ENCODE measurements at places on chromosomes 1 and 21.

DNA sequence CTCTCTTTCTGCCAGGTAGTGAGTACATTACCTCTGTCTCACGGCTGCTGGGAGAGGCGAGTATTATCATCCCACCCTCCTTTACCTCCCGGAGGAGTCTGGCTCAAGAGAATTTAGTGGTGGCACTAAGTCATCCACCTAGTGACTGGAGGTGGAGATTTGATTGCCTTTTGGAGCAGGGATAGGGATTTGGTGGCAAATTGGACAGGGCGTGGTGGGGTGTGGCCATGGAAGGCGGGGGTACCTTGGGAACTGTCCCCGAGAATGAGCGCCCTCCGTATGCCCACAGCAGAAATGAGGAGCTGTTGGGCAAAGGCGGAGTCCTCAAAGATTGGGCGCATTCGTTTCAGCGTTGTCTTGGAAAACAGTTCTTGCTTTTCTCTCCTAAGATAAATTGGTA is 32.1 kb upstream of the HMGN1 start:
- DNase-seq: no peak

DNA sequence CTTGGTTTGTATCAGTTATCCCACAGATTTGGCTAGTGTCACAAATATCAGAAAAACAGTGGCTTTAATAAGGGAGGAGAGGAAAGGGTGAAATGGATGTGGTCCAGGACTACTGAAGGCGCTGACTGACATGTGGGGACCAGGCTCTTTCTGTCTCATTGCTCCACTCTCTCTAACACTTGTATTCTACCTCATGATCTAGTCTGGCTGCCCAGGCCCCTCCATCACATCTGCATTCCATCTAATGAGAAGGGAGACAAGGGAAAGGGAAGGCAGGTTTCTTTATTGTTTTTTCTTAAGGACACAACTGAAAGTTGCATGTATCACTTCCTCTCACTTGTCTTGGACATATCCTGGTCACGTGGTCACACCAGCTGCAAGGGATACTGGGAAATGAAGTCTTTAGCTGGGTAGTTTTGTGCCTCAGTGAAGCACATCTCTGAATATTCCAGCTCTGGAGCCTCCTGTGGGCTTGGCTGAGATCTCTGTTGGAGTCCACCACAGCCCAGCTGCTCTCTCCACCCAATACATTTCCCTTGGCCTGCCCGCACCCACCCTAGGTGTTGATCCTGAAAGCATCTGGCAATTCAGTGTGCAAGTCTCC is 42.0 kb upstream of the PADI2 start:
- DNase-seq: no peak

- DNase-seq: no peak
Observed at GRCh38 chr1:31665234-31665878, 20.7 kb upstream of the PEF1 start.

DNA sequence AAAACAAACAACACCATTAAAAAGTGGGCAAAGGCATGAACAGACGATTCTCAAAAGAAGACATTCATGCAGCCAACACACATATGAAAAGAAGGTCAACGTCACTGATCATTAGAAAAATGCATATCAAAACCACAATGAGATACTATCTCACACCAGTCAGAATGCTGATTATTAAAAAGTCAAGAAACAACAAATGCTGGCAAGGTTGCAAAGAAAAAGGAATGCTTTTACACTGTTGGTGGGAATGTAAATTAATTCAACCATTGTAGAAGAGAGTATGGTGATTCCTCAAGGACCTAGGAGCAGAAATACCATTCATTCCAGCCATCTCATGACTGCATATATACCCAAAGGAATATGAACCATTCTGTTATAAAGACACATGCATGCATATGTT is 419.6 kb downstream of the NEGR1 start:
- no peak for DNase-seq

DNA sequence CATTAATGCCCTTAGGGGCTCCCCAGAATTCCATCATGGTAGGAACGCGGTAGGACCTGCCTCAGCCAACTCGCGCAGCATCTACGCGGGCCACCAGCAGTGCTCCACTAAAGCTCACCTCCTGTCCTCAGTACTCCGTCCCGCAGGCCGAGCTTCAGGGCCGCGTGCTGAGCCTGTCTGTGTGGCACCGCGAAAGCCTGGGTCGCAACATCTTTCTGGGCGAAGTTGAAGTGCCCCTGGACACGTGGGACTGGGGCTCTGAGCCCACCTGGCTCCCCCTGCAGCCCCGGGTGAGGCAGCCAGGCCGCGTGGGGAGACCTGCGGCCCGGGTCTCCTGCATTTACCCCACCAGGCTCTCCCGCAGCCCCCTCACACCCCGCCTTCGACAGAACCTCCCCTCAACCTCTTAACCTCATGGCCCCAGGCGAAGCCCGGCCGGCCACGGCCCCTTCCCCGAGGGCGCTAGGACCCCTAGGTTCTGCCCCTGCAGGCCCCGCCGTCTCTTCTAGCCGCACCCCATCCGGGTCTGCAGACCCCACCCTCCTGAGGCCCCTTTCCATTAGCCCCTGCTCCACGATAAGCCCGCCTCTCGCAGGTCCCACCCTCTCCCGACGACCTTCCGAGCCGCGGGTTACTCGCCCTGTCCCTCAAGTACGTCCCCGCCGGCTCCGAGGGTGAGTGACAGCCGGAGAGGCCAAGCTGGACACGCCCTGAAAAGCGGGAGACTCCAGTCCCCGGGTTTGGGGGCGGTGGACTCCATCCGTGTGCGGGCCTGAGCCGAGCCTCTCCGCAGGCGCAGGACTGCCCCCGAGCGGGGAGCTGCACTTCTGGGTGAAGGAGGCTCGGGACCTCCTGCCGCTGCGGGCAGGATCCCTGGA is 9.1 kb downstream of the SYTL1 start:
- no peak for DNase-seq

- DNase-seq: no peak
Observed at GRCh38 chr21:38927776-38928175, 122.0 kb downstream of the ETS2 start.

Measured in CD8-positive, alpha-beta T cell (primary cell).